ENCODE measurements at places on chromosomes 12 and 14.
A peak's percentile ranks its signal among the peaks of the same experiment; 100 is the strongest.

DNA sequence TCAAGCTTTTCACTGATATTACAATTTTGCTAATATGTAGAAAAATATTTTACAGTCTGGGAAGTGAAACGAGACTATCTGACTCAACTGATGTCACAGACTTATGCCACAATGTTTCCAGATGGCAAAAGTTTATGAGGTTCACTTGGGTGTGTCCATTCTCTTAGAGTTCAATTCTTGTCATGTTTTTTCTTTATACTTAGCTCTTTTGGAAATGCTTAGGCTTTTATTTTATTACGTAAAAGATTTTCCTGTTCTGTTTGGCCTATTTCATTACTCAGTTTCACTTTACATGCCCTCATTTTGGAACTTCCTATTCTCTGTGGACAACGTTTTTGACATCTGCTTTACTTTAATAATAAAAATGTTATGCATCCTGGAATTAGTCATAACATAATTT is 2.1 kb upstream of the PDZRN4 start:
- no peak for DNase-seq

DNA sequence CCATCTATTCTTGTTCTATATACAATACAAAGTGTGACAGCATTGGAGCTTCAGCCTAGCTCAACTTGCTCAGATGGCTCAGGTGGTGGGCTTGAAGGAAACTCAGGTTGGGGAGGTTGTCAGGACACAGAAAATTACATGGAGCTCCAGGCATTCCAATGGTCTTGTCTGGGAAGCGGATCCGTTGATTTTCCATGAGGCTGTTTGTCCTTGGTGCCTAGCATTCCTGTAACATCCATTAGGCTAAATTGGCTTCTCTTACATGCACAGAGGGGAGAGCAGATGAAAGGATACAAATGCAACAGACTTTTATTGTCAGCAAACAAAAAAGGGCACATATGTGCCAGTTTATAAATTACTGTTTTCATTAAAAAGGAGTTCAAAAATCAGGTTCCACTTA is 75.5 kb upstream of the OTX2 start:
- DNase-seq, result no peak

DNA sequence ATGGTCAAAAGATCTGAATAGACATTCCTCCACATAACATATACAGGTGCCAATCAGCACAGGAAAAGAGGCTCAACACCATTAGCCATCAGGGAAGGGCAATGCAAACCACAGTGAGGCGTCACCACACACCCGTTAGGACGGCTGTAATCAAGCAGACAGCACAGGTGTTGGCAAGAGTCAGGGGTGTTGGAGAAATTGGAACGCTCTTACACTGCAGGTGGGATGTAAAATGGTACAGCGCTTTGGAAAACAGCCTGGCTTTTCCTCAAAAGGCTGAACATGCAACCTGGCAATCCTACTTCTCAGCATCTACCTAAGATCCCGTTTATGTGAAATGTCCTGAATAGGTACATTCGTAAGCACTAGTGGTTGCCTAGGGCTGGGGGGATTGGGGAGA is 21.5 kb upstream of the MMP17 start:
- no peak for DNase-seq

DNA sequence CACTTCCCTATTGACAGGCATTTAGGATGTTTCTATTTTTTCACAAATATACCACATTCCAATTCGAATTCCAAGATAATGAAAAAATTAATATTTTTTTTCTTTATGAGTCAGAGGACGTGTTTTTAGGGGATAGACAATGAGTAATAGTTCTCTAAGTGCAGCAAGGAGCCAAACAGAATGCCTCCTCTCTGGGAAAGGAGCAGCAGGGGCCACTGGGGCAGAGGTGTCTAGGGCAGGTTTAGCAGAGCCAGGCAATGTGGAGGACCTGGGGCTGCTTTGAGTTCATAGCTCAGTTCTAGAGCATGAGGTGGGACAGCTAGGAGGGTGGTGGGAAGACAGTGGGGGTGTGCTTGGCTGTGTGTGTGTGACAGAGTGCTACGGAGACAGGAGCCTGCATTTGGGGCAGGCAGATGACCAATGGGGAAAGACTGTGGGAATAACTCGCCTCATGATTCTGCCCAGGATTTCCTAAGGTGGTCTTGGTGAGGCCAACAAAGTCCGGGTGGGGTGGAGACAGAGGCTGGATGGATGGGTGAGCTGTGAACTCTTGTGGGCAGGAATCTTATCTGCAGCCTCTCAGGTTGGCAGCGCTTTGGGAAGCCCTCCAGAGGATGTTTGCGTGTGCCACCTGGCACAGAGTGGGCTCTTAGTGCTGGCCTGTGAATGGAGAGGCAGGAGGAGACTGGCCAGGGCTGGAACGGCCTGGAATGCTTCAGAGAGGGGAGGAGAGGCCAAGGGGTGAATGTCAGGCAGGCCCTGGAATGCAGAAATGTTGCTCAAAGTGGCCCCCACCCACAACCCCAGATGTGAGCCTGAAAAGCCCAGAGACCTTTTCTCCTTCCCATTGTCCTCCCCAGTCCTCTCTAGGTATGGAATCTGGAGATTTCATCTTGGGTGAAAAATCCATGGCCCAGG is 2.4 kb upstream of the KRT7 start:
- peak; percentile 45 for DNase-seq

- DNase-seq, result peak; percentile 79
Observed at GRCh38 chr14:54567639-54568561, 972 bp downstream of the SAMD4A start.

DNA sequence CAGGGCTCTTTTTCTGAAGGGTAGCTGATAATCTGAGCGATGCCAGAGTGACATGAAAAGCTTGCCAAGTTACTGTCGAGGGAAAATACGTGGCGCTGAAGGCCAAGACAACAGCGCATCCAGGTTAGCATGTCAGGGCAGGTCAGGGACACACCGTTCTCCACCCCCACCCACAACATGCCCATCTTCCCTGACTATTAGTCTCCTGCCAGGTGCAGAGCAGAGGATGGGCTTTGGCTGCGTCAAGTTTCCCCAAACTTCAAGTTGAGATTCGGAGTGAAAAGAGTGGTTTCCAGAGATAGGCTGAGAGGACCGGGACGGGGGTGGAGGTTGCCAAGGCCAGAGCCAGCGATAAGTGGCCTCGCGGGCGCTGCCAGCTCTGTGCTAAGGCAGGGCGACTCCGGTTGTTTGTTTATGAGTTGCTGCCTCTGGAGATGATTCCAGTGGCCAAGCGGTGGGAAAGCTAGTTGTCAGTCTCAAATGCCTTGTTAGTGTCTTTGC is 1.7 kb downstream of the TRHDE start:
- DNase-seq, result no peak

- no peak for DNase-seq
Observed at GRCh38 chr14:102731101-102731870, 46.0 kb upstream of the TRAF3 start.

GRCh38 chr12:88111074-88111652 is 30.7 kb downstream of the CEP290 start:
- DNase-seq, result no peak

DNA sequence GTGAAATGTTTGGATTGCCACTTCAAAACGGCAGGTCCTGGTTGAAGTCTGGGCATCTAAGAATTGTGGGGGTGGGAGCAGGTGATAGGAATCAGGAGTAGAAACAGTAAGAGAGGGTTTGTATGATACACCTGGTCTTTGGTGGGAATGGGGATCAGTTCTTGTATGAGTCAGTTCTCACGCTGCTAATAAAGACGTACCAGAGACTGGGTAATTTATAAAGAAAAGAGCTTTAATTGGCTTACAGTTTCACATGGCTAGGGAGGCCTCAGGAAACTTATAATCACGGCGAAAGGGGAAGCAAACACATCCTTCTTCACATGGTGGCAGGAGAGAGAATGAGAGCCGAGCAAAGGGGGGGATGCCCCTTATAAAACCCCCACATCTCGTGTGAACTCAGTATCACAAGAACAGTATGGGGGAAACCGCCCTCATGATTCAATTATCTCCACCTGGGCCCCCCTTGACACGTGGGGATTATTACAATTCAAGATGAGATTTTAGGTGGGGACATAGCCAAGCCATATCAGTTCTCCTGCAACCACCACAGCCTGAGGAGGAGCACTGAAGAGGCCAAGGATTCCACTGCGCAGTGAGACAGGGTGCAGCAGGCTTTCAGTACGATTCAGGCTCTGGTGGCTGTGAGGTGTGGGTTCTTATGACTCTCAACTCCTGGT is 52.1 kb downstream of the DRAM1 start:
- no peak for DNase-seq

DNA sequence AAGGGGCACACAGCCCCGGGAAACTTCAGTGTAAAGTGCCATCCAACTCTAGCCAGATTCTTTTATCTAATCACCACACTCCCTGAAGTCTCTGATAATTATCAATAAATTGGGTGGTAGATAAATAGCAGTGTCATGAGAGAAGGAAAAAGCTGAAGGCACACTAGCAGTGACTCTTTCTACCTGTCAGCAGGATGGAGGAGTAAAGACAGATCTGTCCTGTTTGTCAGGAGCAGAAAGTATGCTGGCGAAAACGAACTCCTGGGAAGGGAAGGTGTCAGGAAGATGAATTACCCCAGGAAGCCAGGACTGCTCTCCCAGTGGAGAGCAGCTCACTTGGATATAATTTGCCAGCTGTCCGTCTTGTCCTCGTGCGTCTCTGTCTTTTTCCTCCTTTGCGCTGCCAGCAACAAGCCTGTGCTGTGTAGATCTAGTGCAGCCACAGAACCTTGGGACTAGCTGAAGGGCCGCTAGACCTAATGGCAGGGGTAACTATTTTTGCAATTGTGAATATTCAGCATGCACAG is 981.9 kb downstream of the DIO2 start:
- DNase-seq, result no peak

DNA sequence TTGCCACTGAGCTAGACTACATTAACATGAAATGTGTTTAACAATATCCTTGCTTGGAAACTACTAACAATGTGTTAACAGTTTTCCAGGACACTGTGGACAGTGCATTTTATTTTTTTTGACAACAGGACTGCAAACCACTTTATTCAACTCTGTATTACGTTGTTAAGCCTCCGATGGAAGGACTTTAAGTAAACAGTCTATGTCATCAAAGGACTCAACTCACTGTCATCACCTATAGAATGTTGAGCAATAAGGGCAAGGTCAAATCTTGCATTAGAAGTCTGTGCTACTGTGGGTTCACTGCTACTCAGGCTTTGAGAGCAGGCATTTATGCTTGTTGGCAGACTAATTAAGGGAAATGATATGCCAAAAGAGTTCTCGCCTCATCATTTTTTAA is 483.7 kb downstream of the FLRT2 start:
- no peak for DNase-seq

Measured in left forelimb (tissue), 1 donor.